ENCODE measurements at places on chromosomes 2 and 18.

- DNase-seq = no peak
Observed at GRCh38 chr2:84212611-84213314, 246.3 kb downstream of the SUCLG1 start.

- DNase-seq = no peak
Observed at GRCh38 chr2:196873511-196873910, 53.0 kb downstream of the PGAP1 start.

DNA sequence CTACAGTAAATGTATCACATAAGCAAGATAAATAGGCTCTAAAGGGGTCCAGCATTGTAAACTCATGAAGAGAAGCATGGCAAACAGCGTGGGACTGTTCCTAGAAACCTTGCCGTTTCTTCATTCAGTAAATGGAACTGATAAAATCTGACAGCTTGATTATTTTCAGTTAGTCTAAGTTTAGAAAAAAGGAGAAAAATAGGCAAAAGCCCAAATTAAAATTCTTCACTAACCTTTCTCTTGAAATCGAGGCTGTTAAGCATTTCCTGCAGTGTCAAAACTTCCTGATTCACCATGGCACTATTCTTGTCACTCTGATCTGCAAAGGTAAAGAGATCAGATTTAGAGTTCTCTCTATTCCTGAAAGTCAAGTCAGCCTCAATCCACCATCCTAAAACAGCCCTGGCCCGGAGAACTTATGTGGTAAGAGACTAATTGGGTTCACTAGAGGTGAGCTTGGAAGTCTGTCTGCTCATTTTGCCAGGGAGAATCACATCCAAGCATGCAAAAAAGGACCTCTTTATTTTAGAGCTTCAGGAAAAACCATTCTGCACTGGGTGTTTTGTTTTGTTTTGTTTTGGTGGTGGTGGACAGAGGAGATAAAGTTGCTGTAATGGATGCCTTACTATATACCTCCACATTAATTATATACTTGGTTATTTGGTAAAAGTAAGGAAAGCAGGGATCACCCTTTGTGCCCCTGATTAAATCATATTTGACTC lies 52.4 kb upstream of the STAT1 start:
- no peak for DNase-seq

DNA sequence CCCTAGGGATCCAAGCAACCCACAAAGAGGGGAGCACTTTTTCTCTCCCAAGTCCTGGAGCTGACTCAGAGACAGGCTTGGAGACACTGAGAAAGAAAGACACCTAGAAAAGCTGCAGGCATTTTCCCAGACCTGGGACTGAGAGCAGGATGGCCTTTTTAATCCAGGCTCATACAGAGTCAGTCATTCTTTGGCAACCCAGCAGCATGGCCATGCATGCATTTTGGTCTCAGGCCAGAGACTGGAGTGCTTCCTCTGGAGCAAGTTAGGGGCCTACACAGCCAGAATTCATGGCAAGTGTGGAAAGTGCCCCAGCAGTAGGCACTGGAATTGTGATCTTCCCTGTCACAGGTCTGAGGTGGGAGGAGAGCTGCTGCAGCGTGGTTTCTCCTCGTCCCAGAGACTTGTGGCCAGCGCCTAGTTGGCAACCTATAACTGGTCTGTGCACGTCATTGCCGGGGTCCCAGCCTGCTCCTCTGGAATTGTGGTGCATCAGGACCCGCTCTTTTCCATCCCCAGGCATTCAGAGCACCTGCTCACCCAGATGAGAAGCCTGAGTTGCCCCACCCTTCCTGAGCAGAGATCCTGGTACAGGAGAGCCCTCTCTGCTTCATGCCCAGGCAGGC lies 231.9 kb upstream of the RAB6C start:
- no peak for DNase-seq

- no peak for DNase-seq
Observed at GRCh38 chr2:230758566-230759480, 46.2 kb downstream of the CAB39 start.

DNA sequence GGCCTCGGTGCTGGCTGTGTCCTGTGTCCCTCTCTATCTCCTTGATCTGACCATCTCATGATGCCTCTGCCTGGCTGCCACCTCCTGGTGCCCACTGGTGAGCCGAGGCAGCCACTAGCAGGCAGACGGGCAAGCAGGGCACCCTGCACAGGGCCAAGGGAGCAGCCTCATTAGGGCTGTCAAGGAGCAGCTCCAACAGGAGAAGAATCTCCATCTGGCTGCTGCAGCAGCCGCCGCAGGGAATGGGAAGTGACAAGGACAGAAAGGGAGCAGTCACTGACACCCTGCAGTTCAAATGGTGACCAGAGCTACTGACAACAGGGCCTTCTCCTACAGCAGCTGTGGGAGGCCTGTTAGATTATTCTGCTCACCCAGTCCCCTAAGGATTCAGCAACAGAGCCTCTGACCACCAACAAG lies 32.6 kb downstream of the ALPK2 start:
- DNase-seq = no peak

DNA sequence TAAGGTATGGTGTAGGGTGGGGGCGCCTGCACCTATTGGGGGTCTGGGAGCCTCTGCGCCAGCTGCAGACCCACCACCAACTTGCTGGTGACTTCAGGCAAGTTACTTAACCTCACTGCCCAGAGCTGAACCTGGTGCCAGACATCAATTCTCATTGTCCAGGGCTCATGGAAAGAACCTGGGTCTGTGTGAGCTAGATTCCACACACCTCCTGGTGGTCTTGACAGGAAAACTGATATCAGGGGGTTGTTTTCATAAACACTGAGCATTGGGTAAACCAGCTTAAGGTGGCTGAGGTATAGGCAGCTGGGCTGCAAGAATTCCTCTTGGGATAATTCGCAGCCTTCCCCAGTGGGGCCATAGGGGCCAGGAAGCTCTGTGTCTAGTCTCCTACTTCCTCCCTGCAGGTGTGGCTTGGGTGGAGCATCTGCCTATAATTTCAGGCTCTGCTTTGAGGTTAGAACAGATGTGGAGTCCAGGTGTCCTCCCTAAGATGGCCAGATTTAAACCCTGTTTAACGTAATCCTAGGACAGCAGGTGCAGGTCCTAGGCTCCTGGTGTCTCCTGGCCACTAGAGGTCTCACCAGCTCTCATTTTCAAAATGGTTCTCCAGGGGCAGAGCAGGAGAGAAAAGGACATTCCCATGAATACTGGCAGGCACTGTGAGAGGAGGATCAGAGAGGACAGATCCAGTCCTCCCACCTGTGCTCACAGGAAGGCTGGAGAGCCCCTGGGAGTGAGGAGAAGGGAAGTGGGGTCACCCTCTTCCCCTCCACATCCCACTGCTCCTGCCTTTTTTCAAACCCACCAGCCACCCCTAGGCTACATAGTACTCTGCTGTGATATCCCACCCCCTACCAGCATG lies 100.4 kb upstream of the SMAD2 start:
- peak; percentile 46 for DNase-seq

DNA sequence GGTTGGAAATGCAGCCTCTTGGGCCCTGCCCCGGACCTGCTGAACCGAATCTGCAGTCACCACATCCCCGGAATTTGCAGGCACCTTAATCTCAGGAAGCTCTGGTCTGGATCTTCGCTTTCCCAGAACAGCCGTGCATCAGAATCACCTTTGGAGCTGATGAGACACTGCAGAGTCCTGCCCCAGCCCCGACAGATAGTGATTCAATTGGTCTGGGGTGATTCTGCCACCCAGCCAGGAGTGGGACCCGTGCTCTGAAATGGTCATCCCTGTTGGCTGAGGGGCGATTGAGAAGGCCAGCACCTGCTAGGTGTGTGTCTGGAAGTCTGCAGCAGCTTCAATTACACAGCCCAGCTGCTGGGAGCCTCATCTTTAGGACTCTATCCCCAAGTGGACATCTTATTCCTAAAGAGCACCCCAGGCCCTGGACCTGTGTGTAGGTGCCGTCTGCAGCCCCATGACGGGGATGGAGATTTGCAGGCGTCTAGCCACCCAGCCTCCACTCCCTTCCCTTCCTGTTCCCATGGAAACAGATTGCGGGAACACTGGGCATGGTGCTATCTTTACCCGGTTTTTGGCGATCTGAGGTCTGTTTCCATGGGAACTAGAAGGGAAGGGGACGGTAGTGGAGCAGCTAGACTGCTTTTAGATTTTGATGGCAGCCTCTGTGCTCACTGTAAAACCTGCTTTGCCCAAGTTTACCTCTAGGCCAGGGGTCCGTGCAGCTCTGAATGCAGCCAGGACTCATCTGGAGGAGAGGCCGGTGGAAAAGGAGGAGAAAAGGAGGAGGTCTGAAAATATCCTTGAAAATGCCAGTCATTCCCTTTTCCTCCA lies 156.1 kb downstream of the LDLRAD4 start:
- DNase-seq = no peak

GRCh38 chr2:101961338-101962191 lies 30.2 kb upstream of the IL1R2 start:
- DNase-seq = peak; percentile 68

DNA sequence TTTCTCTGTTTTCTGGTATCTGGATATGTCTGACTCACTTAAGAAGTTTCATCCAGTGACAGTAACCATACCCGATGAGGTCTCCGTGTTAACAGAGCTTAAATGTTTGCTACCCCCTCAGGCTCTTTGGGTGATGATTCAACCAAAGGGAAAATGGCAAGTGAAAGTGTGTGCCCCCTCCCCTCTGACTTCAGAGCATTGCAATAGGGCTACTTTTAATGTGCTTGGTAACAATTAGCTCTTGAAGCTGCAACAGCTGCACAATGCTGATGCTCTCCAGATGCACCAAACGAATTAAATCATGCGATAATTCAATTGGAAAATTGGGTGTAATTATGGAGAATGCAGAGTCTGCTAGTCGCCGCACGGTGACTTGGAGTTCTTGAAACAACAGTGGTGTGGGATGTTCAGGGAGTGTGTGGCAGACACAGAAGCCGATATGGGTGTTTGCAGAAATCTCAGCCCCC lies 270.7 kb downstream of the ALK start:
- no peak for DNase-seq

- DNase-seq = no peak
Observed at GRCh38 chr2:20183373-20183772, 41.6 kb downstream of the SDC1 start.

DNA sequence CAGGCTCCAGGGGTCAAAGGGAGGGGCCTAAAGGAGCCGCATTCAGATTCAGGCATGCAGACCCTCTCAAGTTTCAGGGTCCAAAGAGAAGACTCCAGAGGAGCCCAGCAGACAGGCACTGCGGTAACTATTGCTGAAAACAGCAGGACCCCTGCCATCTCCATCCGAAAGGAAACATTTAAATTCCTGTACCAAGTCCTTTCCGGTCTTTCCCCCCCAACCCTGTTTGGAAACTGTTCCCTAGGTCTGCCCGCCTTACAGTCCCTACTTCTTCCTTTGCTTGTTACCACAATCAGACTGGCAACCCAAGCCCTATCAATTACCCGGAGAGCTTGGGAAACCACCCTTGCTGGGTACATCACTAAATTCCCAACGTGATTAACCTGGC lies 82.0 kb downstream of the DNMT3A start:
- DNase-seq = no peak

DNA sequence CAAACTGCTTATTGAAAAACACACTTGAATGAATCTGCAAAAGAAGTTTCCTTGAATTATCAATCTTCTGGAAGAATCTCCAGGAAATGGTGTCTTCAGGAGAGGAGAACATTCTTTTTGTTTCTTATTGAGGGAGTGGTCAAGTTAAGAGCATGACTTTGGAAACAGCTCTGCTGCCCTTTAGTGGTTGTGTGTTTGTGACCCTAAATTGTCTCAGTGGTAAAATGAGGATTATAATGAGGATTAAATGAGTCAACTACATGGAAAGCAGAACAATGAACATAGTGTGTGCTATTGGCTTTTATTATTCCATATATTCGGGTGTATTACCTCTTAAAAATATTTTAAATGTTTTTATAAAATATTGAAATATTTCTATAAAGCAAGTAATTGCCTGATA lies 44.8 kb upstream of the TANC1 start:
- no peak for DNase-seq

DNA sequence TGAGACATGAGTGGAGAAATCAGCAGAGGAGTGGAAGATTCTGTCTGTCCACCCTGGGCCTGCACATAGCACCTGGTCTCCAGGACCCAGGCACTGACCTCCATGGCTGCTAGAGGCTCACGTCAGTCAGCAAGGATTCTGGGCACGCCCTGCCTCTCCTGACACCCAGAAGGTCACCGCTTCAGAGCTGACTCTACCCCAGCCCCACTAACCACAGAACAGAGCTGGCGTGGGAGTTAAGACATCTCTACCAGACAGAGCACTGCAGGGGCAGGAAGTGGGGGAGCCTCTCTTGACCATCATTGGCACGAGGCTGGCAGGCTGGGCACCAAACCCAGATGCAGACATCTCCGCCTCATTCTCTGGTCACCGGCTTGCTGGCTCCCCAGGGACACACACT lies 3.0 kb downstream of the ADCY3 start:
- no peak for DNase-seq

- DNase-seq = no peak
Observed at GRCh38 chr18:55658598-55658997, 70.6 kb upstream of the TCF4 start.

- DNase-seq = no peak
Observed at GRCh38 chr2:227323818-227324217, 1.2 kb upstream of the MFF start.

GRCh38 chr2:188235364-188235763 lies 56.3 kb upstream of the GULP1 start:
- DNase-seq = no peak

- no peak for DNase-seq
Observed at GRCh38 chr2:71829008-71829407, 318.7 kb downstream of the CYP26B1 start.

DNA sequence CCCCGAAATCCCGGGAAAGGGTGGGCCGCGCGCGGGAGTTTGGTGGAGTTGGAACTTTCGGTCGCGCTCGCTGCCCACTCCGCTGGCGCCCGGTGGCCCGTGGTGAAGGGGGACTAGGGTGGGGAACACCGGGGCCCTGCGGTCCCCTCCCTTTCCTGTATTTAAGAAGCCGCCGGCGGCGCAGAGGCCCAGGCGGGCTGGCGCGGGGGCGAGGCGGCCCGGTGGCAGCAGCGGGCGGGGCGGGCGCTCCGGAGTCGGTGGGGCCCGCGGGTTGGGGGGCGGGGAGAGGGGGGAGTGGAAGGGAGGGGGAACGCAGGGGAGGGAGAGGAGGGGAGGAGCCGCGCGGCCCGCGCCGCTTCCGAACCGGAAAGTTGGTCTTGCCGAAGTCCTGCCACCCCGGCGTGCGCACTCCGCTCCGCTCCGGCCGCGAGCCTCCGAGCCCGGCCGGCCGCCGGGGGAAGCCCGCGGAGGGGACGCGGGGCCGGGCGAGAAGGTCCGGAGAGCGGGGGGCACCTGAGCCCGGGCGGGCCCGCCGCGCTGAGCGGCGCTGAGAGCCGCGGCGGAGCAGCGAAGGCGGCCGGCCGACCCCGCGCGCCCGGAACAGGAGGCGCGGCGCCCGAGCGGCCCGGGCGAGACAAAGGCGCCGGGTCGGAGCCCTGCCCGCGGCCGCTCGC lies 425 bp upstream of the SALL3 start:
- no peak for DNase-seq

DNA sequence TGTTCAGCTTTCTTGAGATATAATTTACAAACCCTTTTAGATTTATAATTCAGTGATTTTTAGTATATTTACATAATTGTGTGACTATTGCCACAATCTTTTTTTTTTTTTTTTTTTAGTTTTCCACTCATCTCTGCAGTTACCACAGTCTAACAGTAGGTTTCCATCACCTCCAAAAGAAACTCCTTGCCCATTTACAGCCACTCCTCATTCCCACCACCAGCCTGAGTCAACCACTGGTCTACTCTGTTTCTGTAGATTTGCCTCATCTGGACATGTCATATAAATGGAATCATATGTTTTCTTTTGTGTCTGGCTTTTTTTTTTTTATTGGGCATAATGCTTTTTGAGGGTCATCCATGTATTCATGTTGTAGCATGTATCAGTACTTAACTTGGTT lies 16.1 kb downstream of the MTX2 start:
- DNase-seq = no peak
